ENCODE measurements at places on chromosomes 11 and 22.

DNA sequence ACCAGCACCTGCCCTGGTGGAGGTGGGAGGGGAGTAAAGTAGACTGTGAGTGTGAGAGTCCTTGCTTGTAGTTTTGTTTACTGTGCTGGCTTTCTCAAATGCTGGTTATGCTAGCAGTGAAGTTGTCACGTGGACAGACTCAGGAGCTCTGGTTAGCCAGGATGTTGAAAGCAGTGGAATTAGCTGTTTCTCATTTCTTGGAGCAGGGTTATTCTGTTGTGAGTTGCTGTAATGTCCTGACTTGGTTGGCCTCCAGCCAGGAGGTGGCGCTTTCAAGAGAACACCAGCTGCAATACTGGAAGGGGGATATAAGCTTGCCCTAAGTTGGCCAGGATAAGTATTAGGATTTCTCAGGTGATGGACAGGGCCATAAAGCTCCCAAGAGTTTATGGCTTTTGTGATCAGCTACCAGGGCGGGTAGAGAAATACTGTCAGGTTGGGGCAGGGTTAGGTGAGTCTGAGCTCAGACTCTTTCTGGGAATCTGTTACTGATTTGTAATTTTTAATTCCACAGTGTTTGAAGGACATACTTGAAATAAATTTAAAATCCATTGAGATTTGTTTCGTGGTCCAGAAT is 13.7 kb downstream of the CYP2D6 start:
- no peak for DNase-seq

DNA sequence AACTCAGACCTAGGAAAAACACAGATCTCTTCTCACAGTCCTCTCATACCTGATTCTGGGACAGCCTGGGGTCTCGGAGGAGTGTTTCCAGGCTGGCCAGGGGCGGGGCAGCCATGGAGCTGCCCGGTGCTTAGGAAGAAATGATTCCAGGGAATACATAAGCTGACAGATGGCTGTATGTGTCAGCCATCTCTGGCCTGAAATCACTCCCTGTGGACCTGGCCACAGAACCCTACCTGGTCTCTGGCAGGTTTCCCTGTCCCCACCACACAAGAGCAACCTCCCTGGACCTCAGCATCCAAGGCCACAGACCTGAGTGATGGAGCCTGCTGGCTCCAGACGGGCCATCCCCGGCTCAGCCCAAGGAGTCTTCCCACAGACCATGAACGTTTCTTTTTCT is 10.0 kb downstream of the GGA1 start:
- DNase-seq = no peak

DNA sequence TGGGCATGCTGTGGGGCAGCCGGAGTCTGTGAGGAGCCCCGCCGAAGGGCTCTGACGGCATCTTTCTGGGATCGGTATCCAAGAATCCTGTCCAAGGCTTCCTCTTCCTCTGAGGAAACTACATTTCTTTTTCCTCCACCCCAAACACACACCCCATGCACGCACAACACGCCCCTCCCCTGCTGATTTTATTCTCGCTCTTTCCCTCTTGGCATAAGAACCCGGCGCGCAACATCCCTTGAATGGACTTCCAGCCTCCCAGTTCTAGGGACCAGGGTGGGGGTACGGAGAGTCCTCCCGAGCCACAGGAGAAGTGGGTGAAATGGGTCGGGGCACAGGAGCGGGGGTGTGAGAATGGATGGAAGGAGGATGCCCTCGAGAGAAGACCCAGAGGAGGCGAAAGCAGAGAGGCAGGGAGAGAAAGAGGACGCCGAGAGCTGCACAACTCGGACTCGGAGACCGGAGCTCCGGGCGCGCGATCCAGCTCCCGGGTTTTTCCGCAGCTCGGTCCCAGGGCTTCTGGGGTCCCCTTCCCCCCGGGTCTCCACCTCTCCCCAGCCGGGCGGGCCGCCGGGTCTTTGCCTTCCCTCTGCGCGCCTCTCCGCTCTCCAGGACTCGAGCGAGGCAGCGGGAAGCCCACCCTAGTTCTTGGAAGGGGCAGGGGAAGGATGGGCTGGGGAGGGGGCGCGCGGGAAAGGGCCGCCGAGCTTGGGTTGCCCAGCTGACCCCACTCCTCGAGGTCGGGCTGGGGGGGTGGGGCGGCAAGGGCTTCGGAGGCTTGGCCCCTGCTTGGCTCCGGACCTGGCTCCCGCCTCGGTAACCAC is 1.5 kb upstream of the LARGE1 start:
- DNase-seq = no peak

- no peak for DNase-seq
Observed at GRCh38 chr11:73225001-73225686, 7.1 kb downstream of the P2RY2 start.

- no peak for DNase-seq
Observed at GRCh38 chr11:129590753-129591475, 215.3 kb downstream of the BARX2 start.

GRCh38 chr11:31102875-31103274 is 266.7 kb downstream of the DCDC1 start:
- no peak for DNase-seq

- DNase-seq = no peak
Observed at GRCh38 chr11:79578116-79578515, 137.3 kb upstream of the TENM4 start.

GRCh38 chr11:67345920-67346819 is 7.2 kb downstream of the POLD4 start:
- DNase-seq = no peak

DNA sequence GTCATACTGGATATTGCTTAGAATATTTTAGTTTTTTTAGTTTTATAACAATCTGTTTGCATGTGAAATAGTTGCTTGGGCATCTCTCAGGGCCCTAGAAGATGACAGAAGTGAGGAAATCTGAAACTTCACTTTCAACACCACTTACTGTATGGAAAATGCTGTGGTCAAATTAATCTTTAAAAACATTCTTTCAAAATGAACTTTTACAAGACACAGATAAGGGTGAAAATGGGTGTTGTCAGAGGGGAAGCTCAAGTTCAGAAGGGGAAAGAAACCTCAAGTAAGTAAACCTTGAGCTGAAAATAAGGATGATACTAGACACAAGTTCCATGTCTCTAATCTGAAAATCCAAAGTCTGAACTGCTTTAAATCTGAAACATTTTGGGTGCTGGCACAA is 1840.1 kb upstream of the RAG2 start:
- no peak for DNase-seq

GRCh38 chr11:128291835-128292234 is 295.5 kb downstream of the ETS1 start:
- no peak for DNase-seq

- DNase-seq = no peak
Observed at GRCh38 chr11:10528121-10528520, 12.9 kb downstream of the RNF141 start.

- DNase-seq = no peak
Observed at GRCh38 chr11:66047541-66048365, 1.2 kb downstream of the GAL3ST3 start.

DNA sequence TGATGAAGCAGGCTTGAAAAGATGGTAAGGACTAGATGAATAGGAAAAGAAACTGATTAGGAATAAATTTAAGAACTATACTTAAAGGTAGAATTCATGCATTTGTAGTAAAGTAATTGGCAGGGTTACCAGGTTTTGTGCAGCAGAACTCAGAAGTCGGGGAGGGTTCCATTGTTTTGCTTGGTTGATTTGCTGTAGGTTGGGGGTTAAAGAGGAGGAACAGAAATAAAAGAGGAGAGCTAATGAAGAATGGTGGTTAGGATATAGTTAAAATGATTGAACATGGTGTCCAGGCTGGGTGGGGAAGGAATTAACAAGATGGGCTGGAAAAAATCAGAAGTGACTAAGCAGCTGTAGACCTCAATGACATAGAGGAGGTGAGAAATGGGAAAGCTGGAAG is 5.5 kb upstream of the SPON1 start:
- no peak for DNase-seq

DNA sequence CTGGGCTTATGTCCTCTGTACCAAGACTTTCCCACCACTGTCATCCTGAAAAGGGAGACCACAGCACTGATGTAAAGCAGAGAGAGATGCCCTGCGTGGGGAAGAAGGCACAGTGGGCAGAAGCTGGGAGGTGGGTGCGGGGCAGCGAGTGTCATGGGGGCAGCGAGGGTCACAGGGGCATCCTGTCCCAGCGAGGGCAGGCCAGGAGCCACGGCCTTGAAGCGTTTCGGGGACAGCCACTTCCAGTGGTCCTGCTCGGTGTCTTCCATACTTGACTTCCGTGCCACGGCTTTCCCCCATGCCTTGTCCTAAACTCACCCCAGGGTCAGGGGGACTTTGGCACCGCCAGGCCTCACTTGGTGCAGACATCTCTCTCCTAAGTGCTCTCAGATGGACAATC is 1121.3 kb downstream of the TBC1D22A start:
- no peak for DNase-seq

Measured in GDM1 (cell line).